ENCODE measurements at places on chromosomes 4 and X.

DNA sequence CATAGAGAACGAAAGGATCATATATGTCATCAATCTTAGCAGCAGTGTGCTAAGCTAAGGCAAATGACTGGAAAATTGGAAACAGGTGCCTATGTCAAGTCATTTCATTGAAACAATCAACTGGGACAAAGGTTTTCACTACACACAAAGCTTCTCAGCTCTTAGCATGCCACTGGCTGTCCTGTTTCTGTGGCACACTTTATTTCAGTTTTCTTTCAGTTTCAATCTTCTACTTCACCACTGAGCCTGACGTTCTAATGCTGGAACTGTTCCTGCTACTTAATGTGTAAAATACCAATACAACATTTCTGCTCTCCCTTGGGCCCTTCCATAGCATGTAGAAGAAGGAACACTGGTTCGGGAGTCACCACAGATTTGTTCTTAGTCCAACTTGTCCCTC, 378.3 kb upstream of the FMR1 start:
- no peak for DNase-seq

DNA sequence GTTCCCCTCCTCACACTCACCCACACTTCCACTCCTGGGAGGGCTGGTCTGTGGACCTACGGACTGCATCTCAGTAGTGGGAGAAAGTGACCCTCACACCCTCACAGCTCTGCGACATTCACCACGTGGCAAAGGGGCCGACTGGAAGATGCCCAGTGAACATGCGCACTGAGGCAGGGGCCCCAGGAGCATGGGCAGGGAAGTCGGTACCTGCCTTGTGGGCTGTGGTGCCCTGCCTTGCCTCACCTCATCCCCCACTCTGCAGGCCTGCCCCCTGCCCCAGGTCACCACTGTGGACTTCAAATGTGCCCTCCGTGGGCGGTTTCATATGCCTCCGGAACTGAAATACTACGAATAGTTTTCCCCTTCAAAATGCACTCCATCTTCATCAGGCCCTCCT, 46.2 kb upstream of the XAGE1B start:
- no peak for DNase-seq

GRCh38 chr4:75069493-75070074, 136.7 kb downstream of the PARM1 start:
- no peak for DNase-seq

- no peak for DNase-seq
Measured at GRCh38 chr4:2295500-2295899, 33.6 kb upstream of the MXD4 start.

DNA sequence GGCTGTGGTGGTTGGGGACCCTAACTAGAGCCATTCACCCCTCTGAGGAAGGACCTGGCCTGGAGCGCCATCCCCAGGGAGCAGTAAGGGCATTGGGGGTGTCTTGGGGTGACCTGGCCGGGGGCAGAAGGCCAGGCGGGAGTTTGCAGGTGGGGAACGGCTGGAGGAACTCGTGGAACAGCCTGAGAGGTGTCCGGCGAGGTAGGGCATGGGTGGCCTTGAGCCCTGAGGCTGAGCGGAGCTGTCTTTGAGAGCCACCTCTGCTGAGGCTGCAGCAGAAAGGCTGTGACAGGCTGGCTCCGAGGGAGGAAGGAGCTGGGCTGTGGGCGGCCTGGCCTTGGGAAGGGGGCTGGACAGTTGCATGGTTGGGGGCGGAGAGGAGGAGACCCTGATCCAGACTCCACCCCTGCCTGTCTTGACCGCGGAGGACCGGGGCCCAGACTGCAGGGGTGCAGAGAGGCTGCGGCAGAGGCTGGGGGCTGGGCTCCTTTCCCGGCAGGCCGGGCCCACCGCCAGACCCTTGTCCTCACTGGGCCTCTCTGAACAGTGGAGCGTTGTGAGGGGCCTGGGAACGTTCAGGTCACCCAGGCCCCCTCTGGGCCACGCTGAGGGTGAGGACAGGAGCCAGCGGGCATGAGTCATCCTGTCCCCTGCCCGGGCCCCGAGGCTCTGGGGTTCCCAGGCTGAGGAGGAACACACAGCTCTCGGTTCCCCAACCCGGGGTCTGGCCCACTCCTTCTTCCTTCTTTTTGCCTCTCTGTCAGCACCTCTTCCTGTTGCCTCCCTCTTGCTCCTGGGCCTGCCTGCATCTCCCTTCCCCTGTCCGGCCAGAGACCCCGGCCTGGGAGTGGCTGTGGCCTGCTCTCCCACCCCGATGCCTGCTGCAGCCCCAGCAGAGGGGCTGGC, 8.1 kb downstream of the SH3BP2 start:
- DNase-seq: peak; percentile 0

DNA sequence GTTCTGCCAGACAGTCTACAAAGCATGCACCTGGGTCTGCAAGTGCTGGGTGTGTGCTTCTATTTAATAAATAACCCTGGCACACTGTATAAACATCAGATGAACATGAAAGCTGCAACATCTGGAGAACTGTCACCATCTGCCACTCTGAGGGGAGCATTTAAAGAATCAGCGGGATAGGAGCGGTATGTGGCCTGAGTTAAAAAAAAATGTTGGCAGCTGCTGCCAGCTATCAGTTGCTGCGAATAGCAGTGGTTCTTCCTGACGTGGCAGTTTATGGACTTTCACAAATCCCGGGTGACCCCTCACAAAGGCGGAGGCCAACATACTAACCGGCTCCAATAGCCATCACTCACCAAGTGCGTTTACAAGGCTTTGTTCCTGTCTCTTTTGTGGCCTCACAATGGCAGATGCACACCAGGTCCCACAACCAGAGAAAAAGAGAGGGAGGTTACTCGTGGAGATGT, 95.1 kb downstream of the RASL11B start:
- DNase-seq: no peak

DNA sequence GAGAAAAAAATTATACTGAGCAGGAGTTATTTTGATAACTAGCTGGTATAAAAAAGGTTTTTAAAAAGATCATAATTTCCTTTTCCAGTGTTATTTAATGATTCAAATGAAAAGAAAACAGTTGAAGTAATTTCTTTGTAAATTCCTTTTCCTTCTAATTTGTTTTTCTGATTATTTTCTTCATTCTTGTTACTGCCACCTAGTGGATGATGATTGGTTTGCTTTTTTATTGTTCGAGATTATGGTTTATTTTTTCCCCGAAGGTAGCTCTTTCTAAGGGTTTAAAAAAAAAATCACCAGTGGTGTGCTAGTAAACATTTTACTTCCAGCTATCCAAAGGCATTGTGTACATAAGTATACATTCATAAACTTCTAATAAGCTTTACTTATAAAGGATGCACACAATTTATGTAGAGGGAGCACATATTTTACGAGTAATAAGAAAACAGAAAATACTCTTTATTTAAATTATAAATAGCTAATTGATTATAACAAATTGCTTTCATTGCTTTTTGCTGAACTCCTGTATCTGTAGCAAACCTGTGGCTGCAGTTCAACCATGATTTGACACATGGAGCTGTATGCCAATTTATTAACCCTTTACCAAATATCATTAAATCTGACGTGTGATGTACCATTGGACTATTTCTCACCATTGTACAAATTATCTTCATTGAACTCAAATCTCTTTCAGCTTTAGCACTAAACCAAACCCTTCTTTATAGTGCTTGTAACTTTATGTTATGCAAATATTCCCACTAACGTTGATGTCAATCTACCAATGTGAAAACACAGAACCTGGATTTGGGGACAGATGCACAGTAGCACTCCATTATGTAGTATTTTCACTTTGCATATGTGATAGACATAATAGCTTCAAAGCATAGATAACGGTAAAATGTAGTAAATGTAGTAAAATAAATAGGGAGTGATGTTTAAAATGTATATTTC, 97.8 kb upstream of the ANK2 start:
- no peak for DNase-seq

- peak; percentile 4 for DNase-seq
Measured at GRCh38 chr4:88033309-88033708, 25.9 kb downstream of the PKD2 start.

DNA sequence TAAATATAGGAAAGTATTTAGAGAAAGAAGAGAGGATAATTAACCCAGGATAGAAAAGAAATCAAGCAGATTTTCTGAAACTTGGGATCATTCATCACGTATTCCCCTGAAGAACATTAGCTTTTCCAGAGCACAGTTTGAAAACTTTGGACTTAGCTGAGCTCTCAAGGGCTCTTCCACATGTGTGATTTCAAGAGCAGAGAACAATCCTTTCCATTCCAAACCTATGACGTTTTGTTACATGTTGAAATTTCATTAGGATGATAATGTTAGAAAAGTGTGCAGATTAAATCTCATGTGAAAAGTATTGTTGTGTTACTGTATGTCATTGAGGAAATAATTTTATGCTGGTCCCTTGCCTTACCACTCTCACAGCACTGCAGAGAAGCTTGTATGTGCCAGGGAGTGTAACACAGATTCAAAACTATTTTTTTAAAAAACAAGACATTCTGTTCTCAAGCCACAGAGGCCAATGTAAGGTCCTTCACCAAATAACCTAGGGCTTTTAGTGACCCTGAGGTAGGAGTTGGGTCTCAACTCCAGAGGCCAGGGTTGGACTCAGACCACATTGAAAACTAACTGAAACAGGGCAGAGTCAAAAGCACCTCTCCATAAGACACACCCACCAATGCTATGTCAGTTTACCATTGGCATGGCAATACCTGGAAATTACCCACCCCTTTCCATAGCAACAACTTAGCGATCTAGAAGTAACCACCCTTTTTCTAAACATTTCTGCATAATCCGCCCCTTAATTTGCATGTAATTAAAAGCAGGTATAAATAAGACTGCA, 141.3 kb downstream of the ANXA5 start:
- no peak for DNase-seq

GRCh38 chrX:148229801-148230303, 248.7 kb downstream of the FMR1NB start:
- DNase-seq: no peak

- no peak for DNase-seq
Measured at GRCh38 chr4:143241892-143242291, 57.2 kb downstream of the USP38 start.

- DNase-seq: no peak
Measured at GRCh38 chrX:102042372-102043325, 82.8 kb upstream of the TCEAL2 start.

GRCh38 chr4:39363773-39364393, 2.3 kb downstream of the RFC1 start:
- no peak for DNase-seq

GRCh38 chr4:38160487-38161207, 200.4 kb downstream of the PTTG2 start:
- DNase-seq: peak; percentile 10

- no peak for DNase-seq
Measured at GRCh38 chr4:147029296-147029695, 83.6 kb upstream of the TTC29 start.

DNA sequence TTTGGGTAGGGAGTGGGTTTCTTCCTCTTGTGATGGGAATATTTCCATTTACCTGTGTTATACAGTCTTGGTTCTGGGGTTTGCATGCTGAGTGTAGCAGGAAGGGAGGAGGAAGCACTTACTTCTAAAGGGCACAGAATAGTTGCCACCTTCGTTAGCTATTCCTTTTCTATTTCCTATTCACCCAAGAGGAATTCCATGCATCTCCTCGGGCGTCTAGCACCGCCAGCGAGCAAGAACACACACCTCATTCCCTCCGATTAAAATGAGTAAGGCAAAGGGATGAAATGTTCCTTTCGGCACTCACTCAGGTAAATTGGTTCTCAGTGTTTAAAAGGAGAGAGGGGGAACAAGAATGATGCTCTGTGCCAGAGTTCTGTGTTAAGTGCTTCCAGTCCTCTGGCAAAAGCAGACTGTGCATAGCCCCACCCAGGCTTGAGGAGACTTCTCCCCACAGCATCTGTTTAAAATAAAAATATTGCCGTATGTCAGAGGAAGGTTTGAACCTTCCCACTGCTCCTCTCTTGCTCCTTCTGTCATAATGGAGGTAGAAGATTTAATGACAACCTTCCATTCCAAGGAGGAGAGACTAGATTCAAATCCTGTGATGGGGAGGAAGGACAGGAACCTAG, 351.4 kb downstream of the PTTG2 start:
- DNase-seq: no peak

- no peak for DNase-seq
Measured at GRCh38 chrX:129525896-129526295, 2.6 kb upstream of the SMARCA1 start.

DNA sequence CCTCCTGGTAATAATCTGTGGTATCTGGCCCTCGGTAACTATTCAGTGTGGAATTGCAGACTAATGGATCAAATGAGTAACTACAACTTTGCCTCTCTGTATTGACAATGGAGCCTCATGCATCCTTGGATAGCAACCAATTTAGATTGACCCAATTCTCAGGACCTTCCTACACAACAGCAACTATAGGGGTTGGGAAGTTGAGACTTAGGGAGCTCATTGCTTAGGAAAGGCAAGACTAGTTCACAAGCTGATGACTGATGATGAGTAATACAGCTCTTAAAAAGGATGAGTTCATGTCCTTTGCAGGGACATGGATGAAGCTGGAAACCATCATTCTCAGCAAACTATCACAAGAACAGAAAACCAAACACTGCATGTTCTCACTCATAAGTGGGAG, 47.5 kb upstream of the KLHL13 start:
- no peak for DNase-seq

DNA sequence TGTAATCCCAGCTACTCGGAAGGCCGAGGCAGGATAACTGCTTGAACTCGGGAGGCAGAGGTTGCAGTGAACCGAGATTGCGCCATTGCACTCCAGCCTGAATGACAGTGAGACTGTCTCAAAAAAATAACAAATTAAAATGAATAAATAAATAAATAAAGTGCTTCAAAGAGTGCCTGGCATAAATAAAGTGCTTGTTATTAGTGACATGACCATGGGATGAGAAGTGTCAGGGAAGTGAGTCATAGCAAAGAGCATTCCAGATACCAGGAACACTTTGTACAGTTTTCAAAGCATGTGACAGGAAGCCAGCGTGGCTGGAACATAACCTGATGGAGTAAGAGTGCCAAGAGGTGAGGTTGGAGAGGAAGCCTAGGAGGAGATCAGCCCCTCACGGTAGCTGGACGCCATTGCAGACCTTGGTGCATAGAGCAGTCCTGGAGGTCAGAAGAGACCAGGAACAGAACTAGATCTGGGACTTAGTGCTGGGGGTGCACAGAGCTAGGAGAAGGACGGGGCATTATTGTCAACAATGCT, 6.0 kb upstream of the WDR13 start:
- DNase-seq: no peak
